ENCODE measurements at places on chromosomes 3 and 15. TPM values are rescaled to one million over a fixed set of nuclear protein-coding genes. Genes with fewer than 3 reads are reported as not detected.

GRCh38 chr15:95277266-95277665 lies 1045.9 kb downstream of the MCTP2 start:
- no peak for DNase-seq

DNA sequence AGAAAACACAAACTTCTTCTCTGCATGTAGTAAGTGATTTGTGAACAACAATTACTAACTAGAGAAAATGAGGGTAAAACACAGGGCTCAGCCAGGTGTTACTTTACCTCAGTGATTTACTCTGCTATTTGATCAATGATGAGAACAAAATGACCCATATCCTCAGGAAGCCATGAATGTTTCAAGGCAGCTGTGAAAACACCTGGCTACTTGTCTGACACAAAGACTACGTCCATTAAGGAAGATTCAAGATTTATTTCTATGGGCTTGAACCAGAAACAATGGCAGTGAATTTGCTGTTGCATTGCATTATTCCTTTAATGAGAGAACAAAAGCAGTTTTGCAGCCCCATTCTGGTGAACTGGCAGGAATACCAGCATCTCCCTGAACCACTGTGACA lies 374.6 kb upstream of the ARL6 start:
- DNase-seq: no peak

- no peak for DNase-seq
Observed at GRCh38 chr15:96354731-96355567, 24.4 kb downstream of the NR2F2 start.

- DNase-seq: peak; percentile 96
Observed at GRCh38 chr3:46935168-46935858, 41.2 kb downstream of the CCDC12 start.

GRCh38 chr3:189790658-189791057 lies 159.5 kb downstream of the TP63 start:
- no peak for DNase-seq

GRCh38 chr15:88630141-88630721 lies 8.6 kb upstream of the ISG20 start:
- DNase-seq: no peak

- no peak for DNase-seq
Observed at GRCh38 chr3:28994161-28994905, 286.5 kb upstream of the RBMS3 start.

- no peak for DNase-seq
Observed at GRCh38 chr3:42092006-42092405, 849 bp downstream of the TRAK1 start.

DNA sequence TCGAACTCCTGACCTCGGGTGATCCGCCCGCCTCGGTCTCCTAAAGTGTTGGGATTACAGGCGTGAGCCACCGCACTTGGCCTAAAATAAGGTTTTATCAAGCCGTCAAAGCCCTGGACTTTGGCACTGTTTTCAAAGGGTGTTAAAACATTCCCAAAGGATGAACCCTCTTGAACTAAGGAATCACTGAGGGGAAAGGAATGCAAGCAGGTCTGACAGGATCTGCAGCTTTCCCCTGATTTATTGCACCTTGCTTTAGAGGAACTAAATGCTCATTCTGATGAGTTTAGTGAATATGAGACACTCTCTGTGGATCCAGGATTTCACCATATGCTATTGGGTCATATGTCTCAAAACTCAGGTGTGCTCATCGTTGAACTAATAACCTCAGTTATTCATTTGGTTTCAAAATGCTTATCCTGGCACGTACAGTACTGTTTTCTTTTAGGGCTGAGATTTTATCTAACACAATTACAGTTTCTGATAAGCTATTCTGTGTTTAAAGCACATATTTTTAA lies 63.0 kb upstream of the TSC22D2 start:
- DNase-seq: no peak

DNA sequence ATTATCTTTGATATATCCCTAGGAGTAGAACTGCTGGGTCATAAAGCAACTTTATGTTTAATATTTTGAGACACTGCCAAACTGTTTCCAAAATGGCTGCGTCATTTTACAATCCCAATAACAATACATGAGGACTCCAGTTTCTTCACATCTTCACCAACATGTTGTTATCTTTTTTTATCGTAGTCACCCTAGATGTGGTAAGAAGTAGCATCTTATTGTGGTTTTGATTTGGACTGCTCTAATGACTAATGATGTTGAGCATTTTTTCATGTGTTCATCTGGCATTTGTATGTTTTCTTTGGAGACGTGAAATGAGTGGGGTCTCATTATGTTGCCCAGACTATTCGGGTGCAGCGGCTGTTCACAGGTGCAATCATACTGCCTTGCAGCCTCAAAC lies 83.8 kb downstream of the MAP4 start:
- no peak for DNase-seq

DNA sequence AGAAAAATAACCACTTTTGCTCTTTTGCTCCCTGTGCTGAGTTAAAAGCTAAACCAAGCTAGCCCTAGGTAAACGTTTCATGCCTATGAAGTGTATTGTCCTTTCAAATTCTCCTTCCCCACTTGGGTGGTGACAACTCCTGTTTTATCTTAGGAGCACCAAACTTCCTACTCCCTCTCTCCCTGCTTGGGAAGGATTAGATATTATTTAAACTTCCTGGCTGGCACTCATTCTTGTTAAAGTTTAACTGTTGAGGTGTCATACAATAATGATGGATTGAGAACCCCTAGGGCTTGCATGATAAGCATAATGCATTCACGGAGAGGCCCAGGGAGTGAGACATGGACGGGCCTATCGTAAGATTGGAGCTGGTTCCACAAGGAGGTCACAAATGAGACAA lies 29.5 kb downstream of the B4GALT4 start:
- DNase-seq: no peak

DNA sequence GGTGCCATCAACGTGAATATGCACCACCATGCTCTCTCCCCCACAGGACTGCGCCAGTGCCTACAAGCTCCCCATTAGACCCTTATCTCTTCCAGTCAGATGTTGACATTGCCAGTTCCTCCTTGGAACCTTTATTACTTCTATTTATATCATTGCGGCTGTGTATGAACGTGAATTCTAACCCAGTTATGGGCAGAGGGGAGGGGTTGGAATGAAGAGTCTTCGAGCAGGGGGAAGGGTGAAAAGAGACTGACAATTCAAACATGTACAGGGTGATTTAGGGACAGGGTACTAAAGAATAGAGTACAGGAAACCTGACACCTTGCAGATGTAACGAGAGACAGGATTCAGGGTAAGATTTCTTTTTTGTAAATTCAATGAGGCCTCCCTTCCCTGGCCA lies 41.8 kb upstream of the ST6GAL1 start:
- no peak for DNase-seq

- DNase-seq: no peak
Observed at GRCh38 chr15:34815836-34816235, 20.5 kb upstream of the ACTC1 start.

- peak; percentile 88 for DNase-seq
Observed at GRCh38 chr3:29601861-29602585, 321.2 kb downstream of the RBMS3 start.

- no peak for DNase-seq
Observed at GRCh38 chr3:114111060-114111770, 54.7 kb downstream of the QTRT2 start.

GRCh38 chr3:70393881-70394612 lies 81.6 kb upstream of the MDFIC2 start:
- DNase-seq: no peak

DNA sequence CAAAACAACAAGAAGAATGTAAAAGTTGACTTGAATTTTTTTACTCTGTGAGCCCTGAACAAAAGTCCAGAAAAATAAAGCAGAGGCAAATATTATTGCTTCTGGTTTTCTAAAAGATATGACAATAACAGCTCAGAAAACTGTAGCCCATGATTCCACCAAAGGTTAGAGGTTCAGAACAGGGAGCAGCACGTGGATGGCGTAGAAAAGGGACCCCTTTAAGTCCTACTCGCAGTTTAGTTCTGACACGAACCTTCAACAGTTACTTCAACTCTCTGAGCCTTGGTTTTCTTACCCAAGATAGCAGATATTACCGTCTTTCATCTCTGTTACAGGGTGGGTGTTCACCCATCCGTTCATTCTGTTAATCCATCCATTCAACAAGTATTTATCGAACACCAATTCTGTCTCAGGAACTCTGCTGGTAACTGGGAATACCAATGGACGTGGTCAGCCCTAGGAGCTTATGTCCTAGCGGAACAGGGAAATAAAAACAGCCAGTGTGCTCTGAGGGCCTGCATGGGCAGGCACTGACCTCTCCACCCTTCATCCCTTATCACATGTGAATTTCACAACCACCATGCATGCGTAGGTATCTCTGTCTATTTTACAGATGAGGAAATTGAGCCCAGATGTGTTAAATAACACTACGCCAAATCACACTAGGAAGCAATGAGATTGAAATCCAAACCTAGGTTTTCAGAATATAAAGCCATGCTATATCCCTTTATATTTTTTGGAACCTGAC lies 274.2 kb upstream of the ICE2 start:
- DNase-seq: no peak

GRCh38 chr15:97425596-97425995 lies 534.9 kb upstream of the ARRDC4 start:
- DNase-seq: no peak

DNA sequence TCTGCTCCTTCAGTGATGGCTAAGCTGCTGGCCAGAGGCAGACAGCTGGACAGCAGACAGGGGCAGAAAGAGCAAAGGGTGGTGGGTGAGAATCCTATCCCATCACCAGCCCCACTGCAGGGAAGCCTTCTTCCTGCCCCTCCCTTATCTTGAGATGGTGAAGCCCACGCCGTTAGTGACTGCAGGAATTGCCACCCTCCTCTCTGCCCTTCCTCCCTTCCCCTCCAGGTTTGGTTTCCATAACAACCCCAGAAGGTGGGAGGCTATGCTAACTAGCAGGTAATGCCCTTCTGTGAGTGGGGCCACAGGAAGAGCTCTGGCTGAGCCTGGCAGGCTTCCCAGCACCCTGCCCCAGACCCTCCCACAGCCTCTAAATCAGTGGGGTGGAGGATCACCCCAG lies 32.8 kb downstream of the SCN5A start:
- DNase-seq: no peak

GRCh38 chr3:106827515-106828213 lies 549.6 kb upstream of the CCDC54 start:
- DNase-seq: no peak

DNA sequence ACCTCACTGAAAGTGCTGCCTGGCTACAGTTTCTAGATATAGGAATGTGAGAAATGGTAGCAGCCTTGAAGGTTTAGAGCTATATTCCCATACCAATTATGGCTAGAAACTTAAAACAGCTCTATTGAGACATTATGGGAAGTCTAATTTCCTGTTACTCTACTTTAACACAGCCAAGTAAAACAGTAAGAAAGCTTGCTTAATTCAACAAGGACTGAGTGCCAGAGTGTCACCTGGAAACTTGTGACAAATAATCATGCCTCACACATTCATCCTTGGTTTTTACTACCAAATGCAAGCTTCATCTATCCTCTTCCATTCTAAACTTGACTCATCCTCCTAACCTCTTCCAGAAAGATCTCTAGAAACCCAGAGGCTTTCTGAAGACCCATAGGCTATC lies 41.7 kb downstream of the UBE3A start:
- DNase-seq: peak; percentile 17

- DNase-seq: no peak
Observed at GRCh38 chr3:27659279-27660021, 62.7 kb downstream of the EOMES start.

DNA sequence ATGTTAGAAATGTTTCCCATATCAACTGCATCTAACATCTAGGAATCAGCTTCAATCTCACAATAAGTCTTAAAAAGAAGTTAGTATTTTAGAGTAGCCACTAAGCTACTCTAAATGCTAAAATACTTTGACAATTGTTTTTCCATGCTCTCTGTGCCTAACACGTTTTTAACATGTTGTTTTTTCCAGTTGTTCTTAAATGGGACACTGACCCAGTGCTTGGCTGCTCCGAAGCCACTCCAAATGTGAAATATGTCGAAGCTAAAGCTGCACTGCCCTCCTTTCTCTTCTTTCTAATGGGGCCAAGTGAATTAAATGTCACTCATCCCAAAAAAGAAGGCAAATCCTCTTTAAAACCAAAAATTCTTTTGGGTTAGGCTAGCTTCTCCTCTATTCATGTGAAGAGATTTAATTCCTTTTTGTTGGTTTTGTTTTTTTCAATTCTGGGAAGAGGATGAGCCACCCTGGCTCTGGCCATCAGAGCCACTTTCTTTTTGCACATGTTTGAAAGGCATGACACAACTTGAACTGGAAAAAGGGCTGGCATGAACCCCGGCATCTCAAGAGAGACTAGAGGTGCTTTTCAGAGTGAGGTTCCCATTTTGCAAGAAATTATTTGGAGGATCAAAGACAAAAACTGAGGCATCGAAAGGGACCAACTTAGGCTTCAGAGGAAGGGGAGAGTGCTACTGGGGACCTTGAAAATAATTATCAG lies 73.7 kb downstream of the WWTR1 start:
- no peak for DNase-seq

GRCh38 chr3:79810092-79810491 lies 42.3 kb upstream of the ROBO1 start:
- no peak for DNase-seq

DNA sequence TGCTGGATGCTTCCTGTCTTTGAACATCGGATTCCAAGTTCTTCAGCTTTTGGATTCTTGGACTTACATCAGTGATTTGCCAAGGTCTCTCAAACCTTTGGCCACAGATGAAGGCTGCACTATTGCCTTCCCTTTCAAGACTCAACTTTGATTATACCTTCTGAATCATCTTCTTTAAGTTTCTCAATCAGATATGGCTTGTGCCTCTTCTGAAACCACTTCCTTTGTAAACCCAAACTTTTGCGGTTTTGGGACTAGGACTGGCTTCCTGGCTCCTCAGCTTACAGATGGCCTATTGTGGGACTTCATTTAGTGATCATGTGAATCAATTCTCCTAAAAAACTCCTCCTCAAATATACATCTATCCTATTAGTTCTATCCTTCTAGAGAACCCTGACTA lies 47.1 kb upstream of the CADPS start:
- no peak for DNase-seq

The GP5 gene
- 0.07 TPM for total RNA-seq

The HIGD2B gene
- 0.07 TPM for total RNA-seq

The ILDR1 gene
- total RNA-seq: not detected

The ARIH2 gene
- 85.8 TPM for total RNA-seq

The EAF1 gene
- 18.5 TPM for total RNA-seq

The PLSCR2 gene
- total RNA-seq: not detected

The SLC26A6 gene
- total RNA-seq: 17.3 TPM

The TM6SF1 gene
- 46.6 TPM for total RNA-seq

The SIAH2 gene
- 20.5 TPM for total RNA-seq

The LRRC2 gene
- 0.85 TPM for total RNA-seq

The SNX33 gene
- 8.5 TPM for total RNA-seq

The MAPKBP1 gene
- 18.5 TPM for total RNA-seq

The ANKRD63 gene
- not detected for total RNA-seq

The CPNE4 gene
- not detected for total RNA-seq

The FGF12 gene
- total RNA-seq: 1.3 TPM

The SIDT1 gene
- total RNA-seq: not detected
